Stimulated activated CD8-positive, alpha-beta memory T cell treated with anti-CD3 and anti-CD28 coated beads, Interleukin-7, amount 100 ng/mL, for 1 hour (primary cell): ENCODE measurements at places on chromosomes 2 and 18.

GRCh38 chr18:45557287-45557686 is 58.0 kb upstream of the SLC14A2 start:
- DNase-seq, result no peak

DNA sequence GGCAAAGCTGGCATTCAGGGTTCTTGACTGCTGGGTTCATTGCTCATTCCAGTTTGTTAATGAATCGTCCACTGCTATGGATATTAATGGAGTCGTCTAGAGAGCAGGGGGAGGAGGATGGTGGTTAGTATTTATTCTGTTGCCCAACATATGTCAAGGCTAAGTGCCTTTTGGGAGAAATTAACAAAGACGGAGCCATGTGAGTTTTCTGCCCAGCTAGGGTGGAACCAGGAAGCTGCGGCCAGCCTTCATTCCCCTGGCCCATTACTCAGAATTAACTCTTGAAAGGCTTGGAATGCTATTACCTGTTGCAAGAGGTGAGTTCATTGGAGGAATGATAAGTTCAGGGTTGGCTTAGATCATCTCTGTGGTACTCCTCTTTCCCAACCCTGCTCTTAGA is 19.3 kb downstream of the IGFBP2 start:
- DNase-seq, result no peak

DNA sequence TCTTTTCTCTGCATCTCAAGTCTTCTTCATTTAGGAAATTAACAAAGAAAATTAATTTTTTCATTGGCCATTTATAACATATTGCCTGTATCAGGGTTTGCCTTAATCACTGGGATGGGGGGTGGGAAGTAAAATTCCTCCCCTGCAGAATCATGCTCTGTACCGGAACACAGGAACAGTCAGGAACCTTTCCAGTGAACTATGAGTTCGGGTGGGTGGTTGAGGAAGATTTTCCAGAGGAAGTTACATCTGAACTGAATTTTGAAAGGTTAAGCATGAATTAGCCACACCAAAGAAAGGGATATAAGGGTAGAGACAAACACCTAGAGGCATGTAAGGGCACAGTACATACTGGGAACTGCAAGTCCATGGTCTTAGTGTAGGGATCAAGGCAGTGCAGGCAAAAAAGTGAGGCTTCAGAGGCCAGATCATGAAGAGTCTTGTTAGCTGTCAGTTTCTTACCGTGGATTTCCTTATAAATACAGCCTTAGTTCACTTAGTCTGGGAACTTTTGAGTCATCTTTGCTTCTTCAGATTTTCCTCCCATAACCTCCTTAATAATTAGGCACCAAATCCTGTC is 55.6 kb downstream of the FAM117B start:
- no peak for DNase-seq

GRCh38 chr2:138238908-138239307 is 262.7 kb upstream of the SPOPL start:
- no peak for DNase-seq

- DNase-seq, result no peak
These were observed 5.1 kb upstream of the TWSG1 start for GRCh38 chr18:9329471-9329870.

- no peak for DNase-seq
These were observed 365.3 kb downstream of the NBAS start for GRCh38 chr2:15195813-15196212.

DNA sequence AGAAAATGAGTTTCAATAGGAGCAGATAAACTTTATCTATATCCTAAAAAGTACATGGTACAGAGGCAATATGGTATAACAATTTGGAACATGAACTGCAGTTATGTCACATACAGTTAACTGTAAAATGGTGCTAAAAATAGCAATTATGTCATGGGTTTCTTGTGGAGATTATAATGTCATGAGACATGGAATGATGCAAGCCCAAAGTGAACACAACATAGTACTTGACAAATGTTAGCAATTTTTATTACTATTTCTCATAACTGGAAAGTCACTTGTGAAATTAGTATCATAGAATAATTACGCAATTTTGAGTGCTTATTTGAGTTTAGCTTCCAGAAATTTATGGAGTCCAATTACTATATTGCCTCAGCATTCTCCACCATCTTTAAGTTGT is 1263.4 kb downstream of the DSC3 start:
- DNase-seq, result no peak

DNA sequence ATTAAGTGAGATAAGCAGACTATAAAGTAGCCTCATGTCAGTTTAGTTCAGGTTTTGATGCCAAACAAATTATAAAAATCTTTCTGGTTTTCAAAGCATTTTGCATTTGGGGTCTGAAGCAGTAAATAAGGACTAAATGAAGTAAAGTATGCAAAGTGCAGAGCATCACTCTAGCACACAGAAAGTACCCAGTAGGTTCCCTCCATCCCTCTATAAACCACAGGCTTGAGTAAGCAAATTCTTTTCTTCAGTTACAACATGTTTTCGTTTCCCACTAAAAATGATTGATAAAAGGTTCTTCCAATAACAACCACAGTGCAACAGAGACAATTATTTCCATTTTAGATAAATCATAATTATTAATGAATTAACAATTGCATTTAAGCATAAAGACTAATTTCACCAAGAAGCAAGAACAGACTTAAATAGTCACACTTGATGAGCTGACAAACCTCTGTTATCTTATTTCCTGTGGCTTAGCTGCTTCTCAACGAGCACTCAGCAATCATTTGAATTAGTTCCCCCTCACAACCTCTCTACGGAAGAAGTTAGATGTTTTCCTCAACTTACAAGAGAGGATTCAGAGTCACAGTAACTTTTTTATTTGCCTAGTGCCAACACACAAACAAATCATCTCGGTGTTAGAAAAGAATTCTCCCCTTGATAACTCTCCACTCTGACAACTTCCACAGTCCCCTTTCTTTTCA is 249.8 kb downstream of the NBAS start:
- no peak for DNase-seq

- DNase-seq, result no peak
These were observed 756 bp downstream of the ADCYAP1 start for GRCh38 chr18:905307-905947.

DNA sequence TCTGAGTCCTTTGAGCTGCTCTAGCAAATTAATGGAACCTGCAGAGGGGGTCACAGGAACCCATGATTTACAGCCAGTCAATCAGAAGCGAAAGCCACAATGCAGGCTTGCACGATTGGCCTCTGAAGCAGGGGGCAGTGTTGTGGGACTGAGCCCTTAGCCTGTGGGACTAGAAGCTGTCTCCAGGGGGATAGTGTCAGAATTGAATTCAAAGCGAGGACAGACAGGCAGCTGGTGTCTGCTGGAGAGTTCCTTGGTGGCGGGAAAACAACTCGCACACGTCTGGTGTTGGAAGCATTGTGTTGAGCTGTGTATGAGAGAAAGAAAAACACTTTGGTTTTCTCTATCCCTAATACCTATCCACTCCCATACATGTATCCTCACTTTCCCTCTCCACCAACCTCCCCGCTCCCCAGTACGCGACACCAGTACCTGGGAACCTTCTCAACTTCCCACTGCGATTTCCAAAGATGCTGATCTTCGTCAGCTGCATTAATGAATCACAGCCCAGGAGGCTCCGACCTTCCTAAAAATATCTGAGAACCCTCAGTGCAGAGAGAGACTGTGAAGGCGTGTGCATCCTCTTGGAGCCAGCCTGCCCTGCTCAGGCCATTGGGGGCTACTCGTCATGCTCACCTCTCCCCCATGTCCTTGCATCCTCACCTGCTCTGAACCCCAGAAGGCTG is 88.2 kb downstream of the HS1BP3 start:
- no peak for DNase-seq

DNA sequence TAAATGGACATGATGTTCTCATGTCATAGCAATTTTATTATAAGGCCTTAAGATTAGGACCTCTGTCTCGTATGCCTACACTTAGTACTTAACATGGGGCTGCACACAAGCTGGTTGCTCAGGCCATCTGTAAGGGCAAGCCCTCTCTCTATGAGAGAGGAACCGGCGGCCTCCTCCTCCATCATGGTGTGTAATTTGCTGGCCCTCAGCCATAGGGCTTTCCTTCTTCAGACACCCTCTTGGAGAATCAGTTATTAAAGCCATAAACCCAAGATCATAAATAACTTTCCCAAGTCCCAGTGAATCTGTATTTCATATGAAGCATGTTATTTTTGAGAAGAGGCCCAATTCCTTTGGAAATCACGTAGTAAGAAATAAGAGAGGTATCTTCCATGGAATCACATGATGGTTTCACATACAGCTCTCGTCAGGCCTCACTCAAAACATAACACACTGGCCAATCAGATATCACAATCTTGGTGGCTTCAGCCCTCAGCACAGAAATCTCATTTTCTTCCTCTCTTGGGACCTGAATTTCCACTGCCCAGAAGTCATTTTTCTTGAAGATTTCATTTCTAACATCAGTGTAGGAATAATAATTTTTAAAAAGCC is 92.6 kb downstream of the RDH14 start:
- DNase-seq, result no peak

- no peak for DNase-seq
These were observed 504.7 kb downstream of the KCNJ3 start for GRCh38 chr2:155203178-155203577.
